ENCODE measurements at places on chromosomes 13 and 19.

GRCh38 chr13:43319617-43320444 lies 296.4 kb downstream of the DNAJC15 start:
- no peak for DNase-seq

GRCh38 chr13:61600360-61601033 lies 184.8 kb upstream of the PCDH20 start:
- DNase-seq = no peak

- DNase-seq = no peak
These were observed 948.3 kb downstream of the SLITRK1 start for GRCh38 chr13:82934000-82934399.

DNA sequence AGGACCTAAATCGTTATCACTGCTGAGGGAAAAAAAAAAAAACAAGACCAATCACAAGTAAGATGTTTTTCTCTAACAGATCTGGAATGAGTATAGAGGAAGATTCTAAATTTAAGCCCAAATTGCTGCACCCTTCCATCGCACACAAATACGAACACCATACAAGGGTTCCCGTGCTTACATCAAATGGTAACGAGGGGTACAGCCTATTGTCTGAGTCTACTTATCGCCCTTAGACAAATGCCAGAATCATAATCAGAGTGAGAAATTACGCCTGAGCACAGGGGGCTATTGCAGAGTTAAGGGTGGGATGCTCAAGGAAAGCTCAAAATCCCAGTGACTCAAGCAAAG lies 603 bp downstream of the ZC3H13 start:
- DNase-seq = no peak

GRCh38 chr19:34994643-34995541 lies 5.2 kb upstream of the GRAMD1A start:
- DNase-seq = no peak

DNA sequence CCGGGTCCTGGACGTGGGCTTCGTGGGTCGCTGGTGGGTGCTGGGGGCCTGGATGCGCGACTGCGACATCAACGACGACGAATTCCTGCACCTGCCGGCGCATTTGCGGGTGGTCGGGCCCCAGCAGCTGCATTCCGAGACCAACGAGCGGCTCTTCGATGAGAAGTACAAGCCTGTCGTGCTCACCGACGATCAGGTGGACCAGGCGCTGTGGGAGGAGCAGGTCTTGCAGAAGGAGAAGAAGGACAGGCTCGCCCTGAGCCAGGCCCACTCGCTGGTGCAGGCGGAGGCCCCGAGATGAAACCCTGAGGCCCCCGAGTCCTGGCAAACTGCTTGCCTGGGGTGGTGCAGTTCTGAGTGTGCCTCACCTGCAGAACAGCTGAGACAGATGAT lies 787 bp downstream of the TIMM29 start:
- no peak for DNase-seq

GRCh38 chr13:60137911-60138560 lies 25.7 kb downstream of the DIAPH3 start:
- DNase-seq = no peak

DNA sequence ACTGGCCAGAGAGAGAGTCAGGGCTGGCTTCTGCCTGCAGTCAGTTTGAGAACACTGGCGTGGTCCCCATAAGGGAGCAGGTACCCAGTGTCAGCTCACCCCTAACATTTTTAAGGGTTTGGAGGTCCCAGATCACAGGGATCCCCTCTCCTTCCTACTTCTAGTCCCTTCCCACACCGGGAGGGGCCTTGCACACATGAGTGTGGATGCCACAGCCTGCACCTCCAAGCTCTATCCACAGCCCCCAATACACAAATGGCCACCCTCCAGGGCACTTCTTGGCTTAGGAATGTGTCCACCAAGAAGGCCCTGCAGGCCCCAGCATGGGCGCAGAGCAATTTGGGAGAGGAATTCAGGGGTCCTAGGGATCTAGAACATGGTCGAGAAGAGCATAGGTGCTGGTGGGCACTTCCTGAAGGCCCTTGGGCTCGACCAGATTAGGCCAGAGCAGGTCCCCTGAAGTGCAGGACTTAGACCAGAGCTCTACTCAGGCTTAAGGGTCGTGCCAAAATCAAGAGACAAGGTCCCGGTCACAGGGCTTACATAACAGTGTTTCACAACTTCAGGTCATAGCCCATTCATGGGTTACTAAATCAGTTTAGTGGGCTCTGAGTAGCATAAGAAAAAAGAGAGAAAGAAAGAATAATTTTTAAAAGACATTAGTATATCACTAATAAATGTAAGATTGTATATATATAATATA lies 16.0 kb downstream of the FXYD5 start:
- DNase-seq = no peak

DNA sequence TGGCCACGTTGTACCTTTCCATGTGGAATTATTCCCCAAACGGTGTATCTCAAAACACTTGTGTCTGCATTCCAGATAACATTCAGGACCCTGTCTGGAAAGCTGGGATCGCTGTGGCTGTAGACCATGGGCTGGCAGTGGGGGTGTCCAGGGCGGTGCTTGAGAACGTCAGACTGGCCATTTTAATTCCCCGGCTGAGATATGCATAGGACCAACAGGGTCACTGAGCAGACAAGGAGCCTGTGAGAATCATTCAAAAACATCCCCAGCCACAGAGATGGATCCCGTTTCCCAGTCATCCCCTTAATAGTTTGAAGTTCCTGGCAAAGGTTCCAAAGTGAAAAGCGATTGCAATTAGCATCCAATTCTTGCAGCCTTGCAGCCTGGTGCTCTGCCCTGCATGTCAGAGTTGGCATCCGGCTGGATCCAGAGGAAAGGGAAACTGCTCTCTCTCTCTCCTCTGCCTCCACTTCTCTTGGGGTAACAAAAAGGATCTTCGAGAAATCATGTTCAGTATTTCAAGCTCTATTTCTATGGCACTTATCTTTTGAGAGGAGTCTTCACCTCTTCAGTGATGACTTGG lies 41.6 kb downstream of the IFT88 start:
- no peak for DNase-seq

DNA sequence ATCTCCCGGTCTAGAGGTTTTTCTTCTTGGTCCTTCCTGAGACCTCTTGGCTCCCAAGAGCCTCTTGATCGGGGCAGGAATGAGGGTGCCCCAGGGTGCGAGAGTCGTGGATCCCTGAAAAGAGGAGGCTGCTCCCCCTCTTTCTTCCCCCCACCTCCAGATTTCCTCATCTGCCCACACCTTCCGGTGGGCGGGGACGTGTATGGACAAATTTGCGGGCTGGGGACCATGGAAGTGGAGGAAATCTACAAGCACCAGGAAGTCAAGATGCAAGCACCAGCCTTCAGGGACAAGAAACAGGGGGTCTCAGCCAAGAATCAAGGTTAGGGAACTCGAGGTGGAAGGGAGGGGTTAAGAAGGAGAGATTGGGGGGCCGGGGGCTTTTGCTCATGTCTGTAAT lies at the start of gene MCEMP1:
TSS of gene MCEMP1 (plus strand) at position 237 of the 400 bp plus-strand sequence. CDS start at position 268, 31 bp downstream.
- DNase-seq = no peak

- no peak for DNase-seq
These were observed 12.2 kb upstream of the RELB start for GRCh38 chr19:44988896-44989556.

DNA sequence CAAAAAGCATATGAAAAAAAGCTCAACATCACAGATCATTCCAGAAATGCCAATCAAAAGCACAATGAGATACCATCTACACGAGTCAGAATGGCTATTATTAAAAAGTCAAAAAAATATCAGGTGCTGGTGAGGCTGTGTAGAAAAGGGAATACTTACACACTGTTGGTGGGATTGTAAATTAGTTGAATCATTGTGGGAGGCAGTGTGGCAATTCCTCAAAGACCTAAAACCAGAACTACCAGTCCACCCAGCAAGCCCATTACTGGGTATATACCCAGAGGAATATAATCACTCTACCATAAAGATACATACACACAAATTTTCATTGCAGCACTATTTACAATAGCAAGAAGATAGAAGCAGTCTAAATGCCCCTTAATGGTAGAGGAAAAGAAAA lies 529.9 kb downstream of the SLITRK1 start:
- DNase-seq = no peak

- DNase-seq = no peak
These were observed 32.7 kb downstream of the NALCN start for GRCh38 chr13:101383595-101383994.

DNA sequence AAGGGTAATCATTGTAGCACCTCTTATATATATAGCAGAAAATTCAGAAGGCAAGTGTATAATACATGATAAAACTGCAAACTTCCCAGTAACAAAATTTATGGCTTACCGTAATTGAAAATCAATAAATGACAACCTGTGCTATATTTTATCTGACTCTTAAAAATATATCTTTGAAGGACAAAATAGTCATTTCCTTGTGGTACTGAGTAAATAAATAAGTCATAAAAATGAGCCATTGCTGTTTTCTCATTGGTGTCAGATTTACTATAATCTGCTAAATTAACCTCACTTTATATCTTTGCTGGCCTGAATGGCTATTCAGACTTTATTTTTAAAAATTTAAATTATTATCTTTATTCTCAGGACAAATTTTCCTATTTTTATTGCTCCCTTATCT lies 1319.1 kb upstream of the SPRY2 start:
- DNase-seq = peak; percentile 14

DNA sequence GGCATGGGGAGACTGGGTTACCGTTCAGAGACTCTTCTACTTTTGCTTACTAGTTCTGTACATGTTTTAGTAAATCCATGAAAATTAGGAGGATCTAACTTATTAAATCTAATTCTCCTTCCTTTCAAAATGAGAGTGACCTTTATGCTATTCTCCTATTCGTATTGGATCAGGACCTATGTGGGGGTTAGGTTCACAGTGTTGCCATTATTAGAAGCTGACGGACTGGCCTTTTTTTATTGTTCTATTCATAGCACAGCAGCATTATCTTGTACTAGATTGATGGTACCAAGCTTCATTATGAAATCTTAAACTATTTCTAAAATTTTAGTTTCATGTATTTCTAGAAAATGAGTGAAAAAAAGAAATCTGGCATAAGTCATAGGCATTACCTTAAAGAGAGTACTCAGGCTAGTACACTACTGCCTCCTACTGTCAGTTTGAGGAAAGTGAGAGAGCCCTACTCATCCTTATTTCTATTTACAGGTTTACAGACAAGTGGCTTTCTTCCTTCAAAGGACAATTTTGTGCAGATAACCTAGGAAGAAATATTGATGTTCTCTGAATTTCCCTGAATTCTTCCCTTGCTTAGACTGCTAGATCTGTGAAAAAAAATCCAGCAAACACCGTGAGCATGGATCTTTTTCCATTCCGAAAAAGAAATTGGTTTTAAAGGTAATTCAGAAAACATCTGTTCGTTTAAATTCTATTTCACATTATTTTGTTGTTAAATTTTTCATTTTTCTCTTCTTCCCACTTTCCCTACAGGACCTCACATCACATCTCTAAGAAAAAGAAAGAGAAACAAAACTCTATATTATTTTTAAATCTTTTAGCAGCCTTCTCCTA lies 485.5 kb downstream of the DIAPH3 start:
- no peak for DNase-seq
